ENCODE measurements at places on chromosomes 12 and 14.

DNA sequence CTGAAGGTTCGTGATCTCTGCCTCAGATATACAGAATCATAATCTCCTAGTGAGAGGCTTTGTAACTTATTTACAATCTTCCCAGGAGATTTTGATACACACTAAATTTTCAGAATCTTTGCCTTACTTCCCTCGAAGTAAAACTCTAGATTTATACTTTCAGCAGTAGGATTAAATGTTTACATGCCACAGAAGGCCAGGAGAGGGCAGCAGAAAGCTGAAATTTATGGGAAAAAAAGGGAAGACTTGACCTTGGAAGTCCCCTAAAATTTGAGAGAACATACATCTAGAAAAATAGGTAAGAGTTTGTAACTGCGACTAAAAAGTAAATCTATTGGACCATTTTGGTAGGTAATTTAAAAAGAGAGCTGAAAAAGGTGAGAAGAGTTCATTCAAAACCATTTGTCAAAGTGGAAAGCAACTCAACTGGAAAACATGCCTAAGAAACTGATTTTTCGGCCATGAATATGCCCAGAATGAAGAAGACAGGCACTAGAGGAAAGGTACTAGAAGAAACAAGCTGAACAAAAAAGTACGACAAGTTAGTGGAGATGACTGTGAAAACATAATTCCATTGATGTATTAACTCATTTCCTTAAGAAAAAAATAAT lies 242.0 kb upstream of the MDGA2 start:
- no peak for DNase-seq

- DNase-seq: peak; percentile 18
Measured at GRCh38 chr12:63420206-63420644, 248.1 kb downstream of the DPY19L2 start.

- DNase-seq: no peak
Measured at GRCh38 chr12:104387190-104387589, 69.6 kb upstream of the CHST11 start.

DNA sequence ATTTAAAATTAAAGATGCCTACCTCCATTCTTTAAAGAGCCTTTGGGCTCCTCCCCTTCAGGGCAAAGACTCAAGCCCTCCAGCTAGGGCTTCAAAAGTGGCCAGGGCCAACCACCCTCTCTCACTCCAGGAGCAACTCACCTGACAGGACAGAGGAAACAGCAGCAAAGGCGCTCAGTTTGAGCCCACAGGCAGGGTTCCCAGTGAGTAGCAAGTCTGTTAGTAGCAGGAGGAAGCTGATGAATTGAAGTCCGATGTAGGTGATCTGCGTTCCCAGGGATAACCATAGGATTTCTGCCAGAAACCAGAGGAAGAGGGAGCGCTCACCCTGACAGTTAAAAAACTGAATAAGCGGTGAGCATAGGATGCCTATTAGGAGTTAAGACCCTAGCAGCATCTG lies 15.7 kb downstream of the GSG1 start:
- DNase-seq: no peak

DNA sequence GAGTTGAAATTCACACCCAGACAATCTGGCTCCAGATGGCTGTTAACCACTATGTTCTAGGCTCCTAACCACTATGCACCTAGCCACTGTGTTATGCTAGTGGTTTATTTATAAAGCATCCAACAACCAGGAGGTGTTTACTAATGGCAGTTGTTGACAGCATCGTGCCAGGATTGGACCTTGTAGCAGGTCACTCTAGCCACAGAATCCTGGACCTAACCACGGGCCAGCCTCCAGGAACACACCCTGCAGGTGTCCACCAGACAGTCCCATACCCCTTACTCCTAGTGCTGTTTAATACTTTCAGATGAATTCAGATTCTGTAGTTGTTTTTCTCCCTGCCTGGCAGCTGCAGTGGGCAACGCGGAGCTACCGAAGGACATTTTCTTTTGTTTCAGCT lies 109.4 kb upstream of the MYL2 start:
- DNase-seq: no peak

- no peak for DNase-seq
Measured at GRCh38 chr12:47193066-47193465, 113.3 kb upstream of the AMIGO2 start.
